CD8-positive, alpha-beta T cell (primary cell): ENCODE measurements at places on chromosomes 3 and 15.

DNA sequence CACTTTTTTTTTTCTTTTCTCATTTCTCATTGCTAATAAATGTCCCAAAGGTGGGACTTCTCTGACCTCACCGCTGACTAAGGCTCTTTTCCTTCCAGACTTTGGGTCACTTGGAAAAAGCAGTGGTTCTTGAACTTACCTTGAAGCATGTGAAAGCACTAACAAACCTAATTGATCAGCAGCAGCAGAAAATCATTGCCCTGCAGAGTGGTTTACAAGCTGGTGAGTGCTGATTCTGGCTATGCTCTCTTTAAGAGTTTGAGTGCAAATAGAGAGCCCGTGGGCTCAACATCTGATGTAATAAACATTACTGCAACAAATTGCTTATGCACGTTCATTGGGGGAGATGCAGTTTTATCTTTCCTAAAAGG is 2.0 kb downstream of the BHLHE40 start:
- peak; percentile 31 for DNase-seq

DNA sequence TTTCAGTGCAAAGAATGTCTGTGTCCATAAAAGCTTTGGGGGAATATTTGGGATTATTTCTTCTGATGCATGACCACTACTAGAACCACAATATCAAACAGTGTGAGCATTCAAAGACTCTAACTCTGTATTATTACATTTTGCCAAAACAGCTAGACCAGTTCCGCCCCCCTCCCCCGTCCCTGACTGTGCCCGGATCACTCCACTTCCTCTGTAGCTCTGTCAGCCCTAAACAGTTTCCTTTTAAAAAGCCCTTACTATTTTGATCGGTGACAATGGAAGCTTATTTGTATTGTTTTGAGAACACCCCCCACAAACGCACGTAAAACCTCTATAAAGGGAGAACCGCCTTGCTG is 36.6 kb upstream of the EPHB3 start:
- no peak for DNase-seq

GRCh38 chr15:76996526-76997401 is 1.8 kb downstream of the PSTPIP1 start:
- DNase-seq, result peak; percentile 38

DNA sequence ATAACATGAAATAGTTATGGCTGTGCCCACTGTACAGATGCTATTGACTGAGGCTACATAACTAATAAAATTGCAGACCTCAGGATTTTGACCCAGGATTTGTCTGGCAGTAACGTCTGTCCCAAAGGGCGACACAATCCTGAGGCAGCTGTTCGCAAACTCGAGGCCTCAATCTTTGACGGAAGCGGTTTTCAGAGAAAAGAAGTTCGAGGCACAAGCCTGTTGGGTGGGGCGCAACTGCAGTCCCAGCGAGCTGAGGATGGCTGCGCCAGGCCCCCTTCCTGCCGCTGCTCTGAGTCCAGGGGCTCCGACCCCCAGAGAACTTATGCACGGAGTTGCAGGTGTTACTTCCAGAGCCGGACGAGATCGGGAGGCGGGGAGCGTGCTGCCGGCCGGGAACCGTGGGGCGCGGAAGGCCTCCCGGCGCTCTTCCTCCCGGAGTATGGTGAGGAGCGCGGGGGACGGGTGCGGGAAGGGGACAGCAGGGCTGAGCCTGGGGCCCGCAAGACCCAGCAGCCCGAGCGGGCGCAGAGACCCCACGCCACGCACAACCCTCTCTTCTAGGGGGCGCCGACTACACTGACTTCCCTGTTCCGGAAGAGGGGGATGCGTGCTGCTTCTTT is at the start of gene PARP15:
Gene PARP15, plus strand, starts transcription at position 242 of the 623 bp plus-strand sequence. Its CDS starts 18 bp downstream, at position 260.
- DNase-seq, result peak; percentile 51

GRCh38 chr15:65937476-65937875 is 68.2 kb downstream of the RAB11A start:
- DNase-seq, result no peak

GRCh38 chr3:138188013-138188730 is 1.1 kb downstream of the ARMC8 start:
- DNase-seq, result no peak
